ENCODE measurements at places on chromosomes 7 and 10. TPM values are rescaled to one million over a fixed set of nuclear protein-coding genes. Genes with fewer than 3 reads are reported as not detected.

The SVOPL gene
- total RNA-seq = not detected

The GPR37 gene
- 16.6 TPM for total RNA-seq

DNA sequence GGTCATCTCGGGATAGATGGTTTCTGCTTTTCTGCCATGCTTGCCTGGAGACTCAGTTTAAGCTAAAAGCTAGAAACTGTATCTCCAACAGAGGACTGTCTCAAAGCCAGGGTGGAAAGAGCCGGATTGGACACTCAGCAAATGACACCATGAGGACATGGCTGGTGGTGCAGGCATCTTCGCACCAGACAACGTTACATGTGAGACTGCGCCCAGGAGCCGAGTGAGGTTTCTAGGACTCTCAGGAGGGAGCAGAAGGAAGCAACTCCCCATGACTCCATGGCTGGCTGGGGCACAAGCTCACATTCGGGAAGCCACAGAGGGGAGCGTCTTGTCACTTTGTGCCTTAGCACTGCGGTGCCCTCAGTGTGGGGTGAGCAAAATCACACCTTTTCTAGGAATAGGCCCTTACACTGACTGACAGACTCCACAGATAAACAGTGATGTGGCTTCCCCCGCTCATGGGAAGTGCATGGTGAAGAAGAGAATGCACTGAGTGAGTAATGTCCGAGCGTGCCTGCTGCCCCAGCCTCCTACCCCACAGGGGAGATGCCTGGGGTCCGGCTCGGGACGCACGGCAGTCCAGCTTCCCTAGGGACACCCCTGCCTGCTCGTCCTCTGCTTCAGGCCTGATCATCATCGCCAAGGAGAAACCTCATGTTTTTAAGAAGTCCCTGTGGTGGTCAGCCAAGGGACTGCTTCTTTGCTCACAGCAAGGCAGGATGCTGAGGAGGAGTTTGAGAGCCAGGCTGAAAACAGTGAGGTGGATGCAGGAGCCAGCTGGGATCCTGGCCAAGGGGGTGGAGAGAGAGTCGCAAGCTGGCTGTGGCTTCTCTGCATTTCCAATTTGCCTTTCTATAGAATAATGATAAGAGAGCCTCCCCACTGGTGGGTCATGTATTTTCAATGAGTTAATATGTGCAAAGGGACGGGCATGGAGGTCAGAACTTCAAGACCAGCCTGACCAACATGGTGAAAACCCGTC, 52.2 kb upstream of the FXYD4 start:
- peaks cover 23% of the 10 kb centered on the region for H3K4me1 ChIP-seq
- H3K36me3 ChIP-seq = no peaks in the 10 kb centered on the region
- DNase-seq = no peak
- H3K4me3 ChIP-seq = no peak overlapping the region

The SPDYE11 gene
- total RNA-seq = not detected

DNA sequence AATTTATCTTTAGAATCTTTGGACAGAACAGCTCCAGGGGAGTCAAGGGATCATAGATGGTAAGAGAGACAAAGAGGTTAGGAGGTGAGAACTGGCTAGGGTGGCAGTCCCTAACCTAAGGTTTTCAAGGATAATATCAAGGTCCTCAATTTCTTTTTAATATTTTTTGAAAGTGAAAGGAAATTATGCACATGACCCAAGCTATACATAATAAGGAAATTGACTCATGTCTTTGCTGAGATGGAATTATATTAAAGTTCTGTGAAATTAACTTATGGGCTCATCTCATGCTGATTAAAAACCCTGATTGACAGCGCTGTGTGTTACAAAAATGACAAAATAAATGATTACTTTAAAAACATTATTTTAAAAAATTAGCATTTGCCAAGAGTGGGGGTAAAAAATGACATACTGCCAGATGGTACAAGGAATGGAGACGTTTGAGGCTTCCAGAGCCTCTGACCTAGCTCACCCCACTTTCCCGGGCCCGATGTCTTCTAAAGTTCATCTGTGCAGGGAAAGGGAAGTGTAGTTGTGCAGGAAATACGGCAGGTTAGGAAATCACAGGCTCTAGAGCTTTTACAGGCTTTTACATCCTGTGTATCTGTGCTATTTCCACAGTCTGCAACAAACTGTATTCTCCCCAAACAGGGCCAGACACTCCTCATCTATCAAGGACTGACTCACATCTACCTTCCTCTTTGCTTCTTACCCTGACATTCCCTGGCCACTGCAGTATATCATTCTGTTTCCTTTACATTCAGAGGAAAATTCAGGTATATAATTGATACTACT, 185.6 kb upstream of the PRSS58 start:
- H3K4me3 ChIP-seq = no peak overlapping the region
- H3K36me3 ChIP-seq = no peaks in the 10 kb centered on the region
- peaks cover 5% of the 10 kb centered on the region for H3K4me1 ChIP-seq
- DNase-seq = no peak
- H3K27ac ChIP-seq = no peak overlapping the region
- H3K27me3 ChIP-seq = no peaks in the 10 kb centered on the region

The STRIP2 gene
- 1.00 TPM for total RNA-seq

GRCh38 chr7:130940907-130941306, 206.9 kb upstream of the KLF14 start:
- H3K4me1 ChIP-seq = peaks cover 10% of the 10 kb centered on the region
- H3K27me3 ChIP-seq = no peaks in the 10 kb centered on the region
- DNase-seq = no peak
- H3K27ac ChIP-seq = no peak overlapping the region

The CPN1 gene
- 0.52 TPM for total RNA-seq

- H3K4me3 ChIP-seq = peak overlapping the region; percentile 63
- H3K4me1 ChIP-seq = peaks cover 23% of the 10 kb centered on the region
- no peak overlapping the region for H3K27ac ChIP-seq
- DNase-seq = no peak
- no peaks in the 10 kb centered on the region for H3K27me3 ChIP-seq
Observed at GRCh38 chr10:22436526-22436892, 91.2 kb downstream of the SPAG6 start.

GRCh38 chr10:121734589-121735045, 136.4 kb upstream of the FGFR2 start:
- no peak overlapping the region for H3K27ac ChIP-seq
- no peak for DNase-seq
- no peaks in the 10 kb centered on the region for H3K36me3 ChIP-seq
- peaks cover 33% of the 10 kb centered on the region for H3K4me1 ChIP-seq
- H3K4me3 ChIP-seq = no peak overlapping the region

The ODAD2 gene
- total RNA-seq = 0.14 TPM

The AKR1C8 gene
- total RNA-seq = 1.00 TPM

DNA sequence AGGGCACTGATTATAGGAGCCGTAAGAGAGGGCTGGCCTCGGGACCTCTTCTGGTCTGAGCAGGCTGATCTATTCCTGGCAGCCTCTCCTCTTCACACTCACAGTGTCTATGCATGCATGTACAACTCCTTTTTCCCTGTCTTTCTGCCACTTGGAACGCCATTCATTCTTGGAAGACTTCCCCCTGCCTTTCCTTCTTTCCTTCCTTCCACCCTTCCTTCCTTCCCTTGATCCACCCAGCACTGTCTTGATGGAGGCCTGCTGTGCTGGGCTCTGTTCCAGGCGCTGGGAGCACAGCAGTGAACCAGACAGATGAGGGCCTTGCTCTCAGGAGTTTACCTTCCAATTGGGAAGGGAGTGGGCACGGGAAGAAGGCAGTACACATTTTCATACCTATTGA, 114.8 kb downstream of the SH3PXD2A start:
- H3K27me3 ChIP-seq = no peaks in the 10 kb centered on the region
- H3K4me1 ChIP-seq = peaks cover 21% of the 10 kb centered on the region
- peaks cover 3% of the 10 kb centered on the region for H3K36me3 ChIP-seq
- H3K27ac ChIP-seq = no peak overlapping the region
- no peak overlapping the region for H3K4me3 ChIP-seq

GRCh38 chr10:44552726-44553125, 167.8 kb upstream of the CXCL12 start:
- H3K4me3 ChIP-seq = no peak overlapping the region
- no peaks in the 10 kb centered on the region for H3K36me3 ChIP-seq
- peaks cover 8% of the 10 kb centered on the region for H3K27me3 ChIP-seq
- no peak for DNase-seq

DNA sequence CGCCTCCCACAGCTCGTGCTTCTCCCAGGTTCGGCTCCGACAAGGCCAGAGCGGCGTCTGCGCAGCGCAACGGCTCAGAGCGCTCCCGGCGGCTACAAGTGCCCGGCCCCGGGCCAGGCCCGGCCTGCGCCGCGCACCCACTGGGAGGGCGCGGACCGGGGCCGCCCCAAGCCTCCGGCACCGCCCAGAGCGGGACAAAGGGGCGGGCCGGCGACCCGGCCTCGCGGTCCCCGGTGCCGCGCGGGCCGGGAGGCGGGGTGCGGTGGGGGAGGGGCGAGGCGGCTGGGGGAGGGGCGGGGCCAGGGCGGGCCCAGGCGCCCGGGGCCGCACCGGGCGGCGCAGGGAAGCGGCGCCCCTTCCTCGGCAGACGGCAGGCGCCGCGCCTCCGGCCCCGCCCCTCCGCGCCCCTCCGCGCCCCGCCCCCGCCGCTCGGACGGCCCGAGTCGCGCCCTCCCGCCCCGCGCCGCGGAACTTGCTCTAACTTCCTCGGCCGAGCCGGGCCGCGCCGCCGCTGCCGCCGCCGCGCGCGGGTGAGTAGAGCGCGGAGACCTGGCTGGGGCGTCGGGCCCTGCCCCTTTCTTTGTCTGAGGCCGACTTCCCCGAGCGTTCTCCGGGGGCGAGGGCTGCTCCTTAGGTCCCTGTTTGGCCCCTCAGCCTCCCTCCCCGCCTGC, at the start of gene TSPAN14:
TSPAN14 (plus strand) TSS at position 469 of the 671 bp plus-strand sequence. CDS start 34,924 bp downstream, outside the sequence.
- no peaks in the 10 kb centered on the region for H3K27me3 ChIP-seq
- peak within 1 kb of the TSS; percentile 99 for H3K4me3 ChIP-seq
- DNase-seq = peak; percentile 86
- H3K27ac ChIP-seq = peak within 1 kb of the TSS; percentile 96

DNA sequence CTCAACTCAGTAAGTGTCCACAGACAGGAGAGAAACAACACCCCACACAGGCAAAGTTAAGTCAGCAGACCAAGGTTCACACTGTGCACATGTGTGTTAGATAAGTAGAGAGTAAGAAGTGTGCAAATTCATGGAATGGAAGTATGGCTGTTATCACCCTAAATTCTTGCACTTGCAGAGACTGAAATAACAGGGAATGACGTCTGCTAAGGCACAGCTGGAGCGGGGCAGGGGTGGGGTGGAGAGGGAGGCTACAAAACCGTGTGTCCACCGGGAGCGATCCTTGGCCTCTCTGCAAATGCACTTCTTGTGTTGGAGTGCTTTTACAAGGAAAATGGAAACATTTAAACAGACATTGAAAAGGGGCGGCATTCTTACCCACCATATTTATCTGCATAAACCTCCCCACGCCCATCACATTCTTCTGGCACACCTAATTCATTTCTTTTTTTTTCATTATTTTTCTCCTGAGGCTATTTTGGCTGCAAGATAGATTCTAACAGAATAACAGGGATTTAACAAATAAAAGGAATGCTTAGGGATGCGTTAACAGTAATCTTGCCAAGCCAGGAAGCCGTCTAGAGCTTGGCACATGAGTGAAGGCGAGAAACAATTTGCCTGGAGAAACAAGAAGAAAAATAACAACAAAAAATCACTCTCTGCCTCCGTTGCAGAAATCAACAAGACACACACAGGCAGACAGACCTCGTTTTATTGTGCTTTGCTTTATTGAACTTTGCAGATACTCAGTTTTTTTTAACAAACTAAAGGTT, 30.1 kb downstream of the TNS3 start:
- H3K36me3 ChIP-seq = peaks cover 37% of the 10 kb centered on the region
- peaks cover 58% of the 10 kb centered on the region for H3K4me1 ChIP-seq
- DNase-seq = no peak
- peaks cover 6% of the 10 kb centered on the region for H3K27me3 ChIP-seq
- H3K4me3 ChIP-seq = no peak overlapping the region
- peak overlapping the region; percentile 53 for H3K27ac ChIP-seq

DNA sequence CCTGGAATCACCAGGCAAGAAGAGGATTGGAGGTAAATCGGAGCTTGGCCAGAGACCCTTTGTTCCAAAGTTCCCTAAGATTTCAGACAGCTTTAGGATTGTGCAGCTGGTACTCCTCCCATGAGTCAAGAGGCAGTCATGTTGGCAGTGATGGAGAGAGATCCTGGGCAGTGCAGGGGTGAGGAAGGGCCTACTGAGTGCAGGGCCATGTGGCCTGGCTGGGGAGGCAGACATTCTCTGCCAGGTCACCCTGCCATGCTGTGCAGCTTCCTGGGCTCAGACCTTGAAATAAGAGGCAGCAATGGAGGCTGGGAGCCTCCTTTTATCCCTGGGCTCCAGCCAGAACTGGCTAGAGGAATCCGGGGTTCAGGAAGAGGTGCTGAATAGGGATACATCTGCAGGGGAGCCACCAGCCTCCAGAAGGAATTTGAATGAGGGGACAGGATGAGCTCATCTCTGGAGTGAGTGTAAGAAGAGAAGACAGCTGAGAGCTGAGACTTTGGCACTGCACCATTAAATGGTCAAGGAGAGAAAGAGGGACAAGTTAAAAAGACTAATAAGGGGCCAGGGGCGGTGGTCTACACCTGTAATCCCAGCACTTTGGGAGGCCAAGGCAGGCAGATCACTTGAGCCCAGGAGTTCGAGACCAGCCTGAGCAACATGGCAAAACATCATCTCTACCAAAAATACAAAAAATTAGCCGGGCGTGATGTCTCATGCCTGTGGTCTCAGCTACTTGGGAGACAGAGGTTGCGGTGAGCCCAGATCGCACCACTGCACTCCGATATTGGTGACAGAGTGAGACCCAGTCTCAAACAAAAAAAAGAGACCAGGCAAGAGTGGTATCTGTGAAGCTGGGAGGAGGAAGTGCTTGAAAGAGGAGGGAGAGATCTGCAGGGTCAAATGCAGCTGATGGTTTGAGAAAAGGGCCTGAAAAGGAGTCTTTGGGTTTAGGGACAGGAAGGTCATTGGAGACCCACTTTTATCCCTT, 12.0 kb downstream of the SFTPD start:
- peak; percentile 32 for DNase-seq
- H3K4me1 ChIP-seq = no peaks in the 10 kb centered on the region
- H3K36me3 ChIP-seq = no peaks in the 10 kb centered on the region
- H3K4me3 ChIP-seq = no peak overlapping the region

- no peaks in the 10 kb centered on the region for H3K36me3 ChIP-seq
- H3K27me3 ChIP-seq = peaks cover 3% of the 10 kb centered on the region
- peaks cover 9% of the 10 kb centered on the region for H3K4me1 ChIP-seq
- no peak for DNase-seq
- H3K27ac ChIP-seq = no peak overlapping the region
Observed at GRCh38 chr10:106502641-106503040, 661.9 kb downstream of the SORCS1 start.

- no peak overlapping the region for H3K27ac ChIP-seq
- no peaks in the 10 kb centered on the region for H3K4me1 ChIP-seq
- DNase-seq = no peak
- H3K27me3 ChIP-seq = no peaks in the 10 kb centered on the region
- no peak overlapping the region for H3K4me3 ChIP-seq
- H3K36me3 ChIP-seq = peaks cover 73% of the 10 kb centered on the region
Observed at GRCh38 chr7:138519061-138519798, 59.2 kb downstream of the TRIM24 start.

The MYO3A gene
- 12.5 TPM for total RNA-seq

DNA sequence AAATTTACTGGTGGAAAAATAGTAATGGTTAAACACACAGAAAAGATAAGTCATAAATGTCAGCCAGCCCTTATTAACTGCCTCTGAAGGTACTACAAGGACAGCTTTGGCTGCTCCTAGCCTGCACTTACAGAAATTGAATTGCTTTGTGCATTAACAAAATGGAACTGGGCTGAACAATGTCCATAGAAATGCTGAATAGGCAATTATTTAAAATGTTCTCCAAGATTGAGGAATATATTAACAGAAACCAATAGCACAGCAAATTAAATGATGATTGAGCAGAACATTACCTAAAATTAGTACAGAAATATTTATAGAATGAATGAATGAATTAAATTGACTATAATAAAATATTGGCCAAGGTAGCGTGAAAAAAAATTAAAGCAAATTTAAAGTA, 42.4 kb upstream of the AGMO start:
- peaks cover 3% of the 10 kb centered on the region for H3K4me1 ChIP-seq
- H3K27ac ChIP-seq = no peak overlapping the region
- no peaks in the 10 kb centered on the region for H3K36me3 ChIP-seq
- no peak for DNase-seq

Data from type B pancreatic cell (in vitro differentiated cells).